HuH-7 (cell line): ENCODE measurements at places on chromosomes 13 and 19.

DNA sequence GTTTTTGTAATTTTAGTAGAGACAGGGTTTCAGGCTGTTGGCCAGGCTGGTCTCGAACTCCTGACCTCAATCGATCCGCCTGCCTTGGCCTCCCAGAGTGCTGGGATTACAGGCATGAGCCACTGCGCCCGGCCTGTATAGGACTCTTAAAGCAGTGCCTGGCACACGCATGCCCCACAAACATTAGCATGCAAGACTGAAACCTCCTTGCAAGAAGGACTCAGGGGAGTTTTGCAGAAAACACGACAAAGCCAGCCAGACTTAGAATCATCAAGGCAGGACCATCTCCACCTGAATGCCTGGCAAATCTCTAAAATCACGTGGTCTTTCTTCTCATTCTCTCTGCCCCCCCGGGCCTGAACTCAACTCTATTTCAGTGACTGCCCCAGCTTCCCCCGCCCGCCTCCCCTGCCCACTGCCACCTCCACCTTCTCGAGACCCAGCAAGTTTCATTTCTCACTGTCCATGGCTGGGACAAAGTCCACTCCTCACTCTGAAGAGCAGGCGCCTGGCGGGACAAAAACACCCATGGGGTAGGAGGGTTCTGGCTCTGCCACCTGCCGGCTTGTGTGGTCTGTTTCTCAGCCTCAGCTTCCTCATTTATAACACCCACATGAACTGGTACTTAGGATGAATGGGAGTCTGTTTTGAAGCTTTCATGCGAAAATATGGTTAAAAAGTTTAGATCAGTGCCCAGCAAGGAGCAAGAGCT, 2.4 kb downstream of the TICAM1 start:
- DNase-seq: peak; percentile 34

GRCh38 chr13:56886398-56886797, 254.3 kb upstream of the PRR20A start:
- no peak for DNase-seq

GRCh38 chr13:95247852-95248251, 53.4 kb downstream of the ABCC4 start:
- DNase-seq: no peak

- no peak for DNase-seq
These were observed 51.6 kb downstream of the USP12 start for GRCh38 chr13:27120011-27120410.

GRCh38 chr13:51925865-51926527, 64.2 kb downstream of the CCDC70 start:
- DNase-seq: no peak

DNA sequence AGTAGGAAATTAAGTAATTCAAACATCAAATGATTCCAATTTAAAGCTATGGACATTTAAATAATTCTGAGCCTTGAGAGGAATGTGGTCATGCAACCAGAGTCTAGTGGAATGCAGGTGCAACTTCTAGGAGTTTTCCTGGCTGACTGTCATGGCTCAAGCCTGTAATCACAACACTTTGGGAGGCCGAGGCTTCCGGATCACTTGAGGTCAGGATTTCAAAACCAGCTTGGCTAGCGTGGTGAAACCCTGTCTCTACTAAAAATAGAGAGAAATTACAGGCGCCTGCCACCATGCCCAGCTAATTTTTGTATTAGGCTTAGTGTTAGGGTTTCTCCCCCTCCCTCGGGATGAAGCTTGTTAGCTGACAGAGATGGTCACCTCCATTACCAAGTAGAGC, 6.4 kb downstream of the ZNF808 start:
- no peak for DNase-seq

- DNase-seq: no peak
These were observed 422.3 kb downstream of the SPRY2 start for GRCh38 chr13:79918620-79919019.

DNA sequence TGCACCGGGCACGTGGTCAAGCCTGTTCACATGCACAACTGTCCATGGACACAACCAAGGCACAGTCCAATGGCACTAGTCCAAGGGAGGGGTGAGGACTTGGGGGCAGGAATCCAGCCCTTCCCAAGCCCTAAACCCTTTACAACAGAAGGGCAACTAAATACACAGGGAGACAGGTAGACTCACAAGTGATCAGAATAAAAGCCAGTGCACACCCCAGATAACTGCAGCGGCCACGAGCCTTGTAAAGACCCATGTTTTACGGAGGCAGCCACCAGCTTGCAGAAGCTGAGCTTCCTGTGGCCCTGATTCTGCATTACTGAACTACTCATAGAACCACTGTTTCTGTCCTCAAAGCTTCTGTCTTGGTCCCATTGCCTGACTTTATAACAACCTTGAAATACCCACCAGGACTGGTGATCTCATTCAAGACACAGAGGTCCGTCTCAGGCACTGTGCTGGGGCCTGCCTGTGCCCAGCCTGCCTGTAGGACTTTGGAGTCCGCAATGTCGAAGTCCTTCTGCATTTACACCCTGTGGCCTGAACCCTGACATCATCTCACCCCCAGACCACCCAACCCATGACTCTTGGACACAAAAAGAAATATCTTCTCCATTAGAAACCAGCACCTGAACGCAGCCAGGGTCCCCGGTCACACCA, 181.2 kb downstream of the COL4A1 start:
- no peak for DNase-seq

- DNase-seq: no peak
These were observed 1.3 kb downstream of the CARM1 start for GRCh38 chr19:10872546-10873107.

DNA sequence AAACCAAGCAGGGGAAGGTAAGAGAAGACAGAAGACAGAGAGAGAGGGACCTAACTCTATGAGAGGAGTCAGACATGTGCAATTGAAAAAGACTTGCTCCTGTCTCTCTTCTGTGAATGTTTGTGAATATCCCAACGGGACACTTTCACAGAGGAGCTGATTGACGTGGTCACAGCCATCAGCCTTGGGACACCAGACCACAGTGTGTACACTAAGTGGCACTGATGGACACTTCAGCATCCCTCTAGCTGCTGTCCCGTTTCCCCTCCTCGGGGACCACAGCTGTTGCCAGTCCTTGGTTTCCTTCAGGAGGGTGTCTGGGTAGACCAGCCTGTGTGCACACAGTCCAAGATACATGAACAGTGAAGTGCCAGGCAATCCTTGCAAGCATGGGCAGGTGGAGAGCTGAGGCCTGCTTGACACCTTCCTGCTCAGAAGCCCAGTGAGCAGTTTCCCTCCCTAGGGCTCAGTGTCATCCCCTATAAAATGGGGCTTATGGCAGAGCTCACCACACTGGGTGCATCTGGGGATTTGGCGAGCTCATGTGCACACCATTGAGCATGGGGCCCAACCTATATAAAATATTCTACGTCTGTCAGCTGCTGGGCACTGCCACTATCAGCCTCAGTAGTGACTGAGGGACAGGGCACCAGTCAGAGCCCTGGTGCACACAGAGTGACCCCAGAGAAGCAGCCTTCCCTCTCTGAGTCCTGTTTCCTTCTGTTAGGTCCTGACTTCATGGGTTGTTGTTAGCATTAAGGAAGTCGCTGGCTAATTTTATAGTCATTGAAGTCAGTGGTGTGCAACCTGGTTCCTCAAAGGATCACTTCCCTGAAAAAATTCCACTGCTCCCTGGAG, 4.3 kb upstream of the USF2 start:
- DNase-seq: no peak

DNA sequence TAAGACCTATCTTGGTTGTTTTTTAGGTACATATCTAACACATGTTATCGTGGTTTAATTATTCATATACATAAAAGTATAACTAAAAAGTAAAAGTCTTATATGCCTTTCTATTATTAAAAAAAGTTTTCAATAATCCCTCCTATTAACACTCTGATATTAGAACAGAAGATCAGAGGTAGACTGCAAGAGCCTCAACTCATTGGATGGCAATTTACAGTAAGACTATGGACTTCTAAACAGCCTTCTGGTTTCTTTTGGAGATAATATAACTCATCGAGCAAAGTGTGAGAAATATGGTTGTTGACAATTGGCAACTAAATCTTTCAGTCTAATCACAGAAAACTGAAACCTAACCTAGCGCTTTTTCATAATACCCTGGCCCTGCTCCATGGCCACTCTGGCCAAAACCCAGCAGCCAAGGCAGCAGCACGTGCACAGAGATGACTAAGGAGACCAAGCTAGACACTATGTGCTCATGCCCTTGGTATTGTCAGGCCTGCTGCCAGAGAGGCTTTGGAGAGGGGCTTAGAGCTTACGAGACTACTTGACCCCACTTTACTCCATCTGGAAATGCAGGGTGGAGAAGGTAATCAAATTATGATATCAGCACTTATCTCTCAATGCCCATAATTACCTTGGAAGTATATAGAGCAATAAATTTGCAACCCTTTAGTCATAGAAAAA, 40.6 kb upstream of the EEF1AKMT1 start:
- DNase-seq: no peak

DNA sequence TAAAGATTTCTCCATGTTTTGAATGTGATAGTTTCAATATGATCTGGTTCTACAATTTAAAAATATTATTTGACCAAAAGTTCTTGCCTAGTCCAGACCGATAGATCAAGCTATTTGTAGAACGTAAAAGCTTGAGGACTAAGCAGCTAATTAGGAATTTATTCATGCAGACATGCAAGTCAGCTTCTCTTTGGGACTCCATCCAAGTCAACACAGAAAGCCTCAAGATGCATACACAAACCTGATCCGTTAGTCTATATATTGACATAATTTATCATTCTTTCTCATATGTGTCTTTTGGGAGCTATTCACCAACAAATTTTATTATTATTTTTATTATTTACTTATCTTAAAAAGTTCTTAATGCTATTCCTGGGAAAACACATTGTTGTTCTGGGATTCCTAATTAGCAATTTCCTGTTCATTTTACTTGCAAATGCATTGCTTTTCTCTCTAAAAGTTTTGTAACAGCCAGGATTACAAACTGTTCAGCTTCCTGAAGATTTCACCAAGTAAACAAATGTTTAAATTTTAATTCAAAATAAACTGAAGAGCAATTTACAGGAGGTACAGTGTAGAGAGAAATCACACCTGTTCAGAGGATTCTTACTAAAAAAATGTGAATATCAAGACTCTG, 375.3 kb downstream of the GPC5 start:
- no peak for DNase-seq

- DNase-seq: no peak
These were observed 290.7 kb upstream of the MIR17HG start for GRCh38 chr13:91056746-91057145.

- no peak for DNase-seq
These were observed 9.3 kb downstream of the TPT1 start for GRCh38 chr13:45331692-45332035.

- no peak for DNase-seq
These were observed 18.8 kb downstream of the TMEM143 start for GRCh38 chr19:48344892-48345291.
